ENCODE measurements at places on chromosomes 4 and X.

- DNase-seq, result no peak
Observed at GRCh38 chrX:125681507-125681906, 361.8 kb downstream of the TEX13C start.

GRCh38 chr4:76198411-76199237 lies 15.0 kb downstream of the SCARB2 start:
- no peak for DNase-seq

DNA sequence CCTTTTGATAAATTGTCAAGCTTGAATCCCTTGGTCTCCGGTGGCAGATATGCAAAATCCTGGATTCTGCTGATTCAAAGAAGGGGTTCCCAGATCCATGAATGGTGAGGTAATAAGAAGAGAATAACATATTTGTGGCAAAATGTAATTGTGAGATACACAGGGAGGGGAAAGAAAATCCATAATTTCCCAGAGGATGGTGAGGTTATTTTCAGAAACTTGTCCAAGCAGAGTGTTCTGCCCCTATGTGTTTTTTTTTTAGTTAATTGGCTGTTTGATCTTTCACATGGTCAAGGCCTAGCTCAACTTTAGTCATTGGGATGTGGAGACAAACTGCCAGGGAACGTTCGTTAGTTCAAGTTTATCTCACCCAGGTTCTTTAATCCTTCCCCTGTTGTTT lies 408.8 kb downstream of the MAPK10 start:
- no peak for DNase-seq

DNA sequence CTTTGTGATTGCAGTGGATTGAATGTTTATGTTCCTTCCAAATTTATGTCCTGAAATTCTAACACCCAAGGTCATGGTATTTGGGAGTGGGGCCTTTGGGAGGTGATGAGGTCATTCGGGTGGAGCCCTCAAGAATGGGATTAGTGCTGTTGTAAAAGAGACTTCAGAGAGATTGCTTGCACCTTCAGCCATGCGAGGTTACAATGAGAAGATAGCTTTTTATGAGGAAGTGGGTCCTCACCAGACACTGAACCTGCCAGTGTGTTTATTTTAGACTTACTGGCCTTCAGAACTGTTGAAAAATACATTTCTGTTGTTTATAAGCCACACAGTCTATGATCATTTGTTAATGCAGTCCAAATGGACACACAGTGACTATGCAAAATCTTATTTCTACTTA lies 161.0 kb upstream of the GPRIN3 start:
- no peak for DNase-seq

- no peak for DNase-seq
Observed at GRCh38 chrX:29662759-29663503, 552.4 kb upstream of the MAGEB2 start.

- DNase-seq, result no peak
Observed at GRCh38 chr4:77938560-77938959, 75.9 kb downstream of the MRPL1 start.

- no peak for DNase-seq
Observed at GRCh38 chrX:39493168-39493567, 604.6 kb downstream of the BCOR start.

- no peak for DNase-seq
Observed at GRCh38 chrX:71183341-71183740, 38.7 kb downstream of the NLGN3 start.

DNA sequence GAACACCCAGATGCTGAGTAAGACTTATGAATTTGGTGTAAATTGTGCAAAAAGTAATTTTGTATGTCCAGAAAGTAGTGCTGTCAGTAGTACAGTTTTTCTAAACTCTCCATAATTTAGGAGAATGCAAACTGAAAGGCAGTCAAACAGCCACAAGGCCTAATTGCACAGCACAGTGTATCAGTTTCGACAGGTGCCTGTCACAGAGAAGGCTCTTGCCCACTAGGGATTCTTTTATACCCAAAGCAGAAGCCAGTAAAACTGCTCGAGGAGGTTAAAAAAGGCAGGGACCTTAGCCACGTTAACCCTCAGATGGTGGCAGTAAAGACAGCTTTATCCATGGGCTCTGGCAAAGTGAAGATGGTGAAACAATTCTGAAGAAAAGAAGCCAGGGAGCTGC lies 69.4 kb upstream of the GATB start:
- DNase-seq, result no peak

- DNase-seq, result no peak
Observed at GRCh38 chr4:84901740-84902281, 64.7 kb downstream of the WDFY3 start.

- DNase-seq, result no peak
Observed at GRCh38 chrX:28124416-28124815, 143.2 kb upstream of the DCAF8L1 start.

- no peak for DNase-seq
Observed at GRCh38 chr4:165827018-165827417, 46.0 kb upstream of the TLL1 start.
